Activated naive CD4-positive, alpha-beta T cell (primary cell): ENCODE measurements at places on chromosomes 12 and 14.

- DNase-seq, result no peak
Observed at GRCh38 chr12:4289231-4289878, 15.8 kb downstream of the CCND2 start.

DNA sequence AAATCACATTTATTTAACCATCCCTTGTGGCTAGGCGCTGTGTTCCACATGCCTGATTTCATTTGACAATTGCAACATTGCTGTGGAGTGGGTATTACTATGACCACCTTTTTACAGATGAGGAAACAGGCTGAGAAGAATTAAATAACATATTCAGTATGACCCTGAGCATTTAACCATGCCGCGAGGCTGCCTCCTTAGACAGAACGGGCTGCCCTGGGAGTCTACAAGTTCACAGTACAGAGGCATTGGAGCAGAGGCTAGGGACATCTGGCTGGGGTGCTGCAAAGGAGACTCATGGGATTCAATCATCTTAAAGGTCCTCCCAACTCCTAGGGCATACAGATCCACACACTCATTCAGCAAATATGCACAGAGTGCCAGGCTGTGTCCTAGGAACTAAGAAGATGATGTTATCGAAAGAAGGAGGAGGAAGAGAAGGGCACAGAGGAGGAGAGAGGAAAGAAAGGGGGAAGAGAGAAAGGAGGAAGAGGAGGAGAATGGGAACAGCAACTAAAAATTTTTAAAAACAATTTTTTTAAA is 164.7 kb upstream of the CCND2 start:
- no peak for DNase-seq

- DNase-seq, result no peak
Observed at GRCh38 chr12:92860521-92860920, 68.6 kb downstream of the EEA1 start.

DNA sequence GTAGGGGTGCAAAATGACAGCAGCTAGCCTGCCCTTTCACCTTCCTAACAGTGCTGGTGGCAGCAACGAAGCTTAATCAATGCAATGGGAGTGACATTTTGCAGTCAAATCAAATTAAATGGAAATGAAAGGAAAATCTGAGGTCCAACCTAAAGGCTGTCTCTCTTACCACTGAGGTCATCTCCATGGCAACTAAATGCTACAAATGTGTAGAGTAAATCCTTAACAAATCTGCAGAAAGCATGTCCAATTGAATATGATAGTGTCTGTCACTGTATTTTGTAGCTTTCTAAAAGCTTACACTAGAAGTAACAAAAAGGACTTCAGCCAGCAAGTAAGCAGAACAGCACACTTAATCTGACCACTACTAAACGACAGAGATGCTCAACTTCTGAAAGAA is 488.8 kb downstream of the BCAT1 start:
- DNase-seq, result no peak

GRCh38 chr12:26631846-26632245 is 201.1 kb downstream of the ITPR2 start:
- DNase-seq, result no peak

DNA sequence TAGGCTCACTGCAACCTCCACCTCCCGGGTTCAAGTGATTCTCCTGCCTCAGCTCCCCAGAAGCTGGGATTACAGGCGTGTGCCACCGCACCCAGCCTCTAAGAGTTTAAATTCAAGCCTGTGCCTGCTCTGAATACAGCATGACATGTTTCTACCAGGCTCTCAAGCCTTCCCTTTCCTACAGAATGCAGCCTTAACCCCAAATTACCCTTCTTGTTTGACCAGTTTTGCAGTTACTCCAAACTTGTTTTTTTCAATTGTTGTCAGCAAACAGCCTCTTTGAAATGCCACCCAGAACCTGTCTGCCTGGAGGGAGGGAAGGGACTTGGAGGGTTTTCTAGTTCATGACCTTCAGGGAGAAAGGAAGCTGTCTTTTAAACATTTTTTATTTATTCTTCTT is 15.4 kb downstream of the GLTP start:
- no peak for DNase-seq

DNA sequence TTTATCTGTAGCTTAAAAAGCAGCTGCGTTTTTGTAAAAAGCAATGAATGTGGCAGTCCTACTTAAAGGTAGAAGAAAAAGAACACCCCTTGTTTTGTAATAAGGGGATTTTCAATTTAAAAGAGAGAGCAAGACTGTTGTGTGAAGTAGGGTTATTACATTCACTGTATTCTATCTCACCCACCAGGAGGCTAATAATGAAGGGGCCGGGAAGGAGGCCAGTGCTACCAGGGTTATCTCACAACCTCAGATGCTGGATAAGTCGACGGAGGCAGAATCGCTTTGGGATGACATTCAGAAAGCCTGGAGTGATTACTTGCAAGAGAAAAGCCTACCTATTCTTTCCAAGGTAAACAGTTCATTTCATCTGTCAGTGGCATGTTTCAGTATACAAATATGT is 97.7 kb downstream of the RMST start:
- DNase-seq, result no peak

GRCh38 chr14:59500732-59501131 is 16.4 kb downstream of the JKAMP start:
- DNase-seq, result no peak

GRCh38 chr12:2016862-2017545 is 12.7 kb upstream of the DCP1B start:
- no peak for DNase-seq

DNA sequence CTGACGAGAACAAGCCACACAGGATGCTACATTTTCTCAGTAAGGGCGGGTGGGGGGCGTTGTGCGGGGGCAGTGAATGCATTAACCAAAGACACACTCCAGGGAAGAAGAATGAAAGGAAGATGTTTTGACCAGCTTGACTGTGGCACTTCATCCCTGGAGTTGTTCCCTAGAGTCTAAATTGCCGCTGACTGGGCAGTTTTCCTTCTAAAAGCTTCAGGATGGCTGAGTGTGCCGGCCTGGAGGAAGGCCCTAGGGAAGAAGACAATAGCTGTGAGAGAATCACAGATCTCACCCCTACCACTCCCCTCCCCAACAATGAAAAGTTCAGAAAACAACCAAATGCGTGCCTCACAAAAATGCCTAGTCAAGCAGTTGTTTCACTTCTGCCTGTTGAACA is 67.2 kb downstream of the NKX2-1 start:
- DNase-seq, result no peak

GRCh38 chr14:77217551-77217950 is 36.0 kb downstream of the TMEM63C start:
- no peak for DNase-seq

DNA sequence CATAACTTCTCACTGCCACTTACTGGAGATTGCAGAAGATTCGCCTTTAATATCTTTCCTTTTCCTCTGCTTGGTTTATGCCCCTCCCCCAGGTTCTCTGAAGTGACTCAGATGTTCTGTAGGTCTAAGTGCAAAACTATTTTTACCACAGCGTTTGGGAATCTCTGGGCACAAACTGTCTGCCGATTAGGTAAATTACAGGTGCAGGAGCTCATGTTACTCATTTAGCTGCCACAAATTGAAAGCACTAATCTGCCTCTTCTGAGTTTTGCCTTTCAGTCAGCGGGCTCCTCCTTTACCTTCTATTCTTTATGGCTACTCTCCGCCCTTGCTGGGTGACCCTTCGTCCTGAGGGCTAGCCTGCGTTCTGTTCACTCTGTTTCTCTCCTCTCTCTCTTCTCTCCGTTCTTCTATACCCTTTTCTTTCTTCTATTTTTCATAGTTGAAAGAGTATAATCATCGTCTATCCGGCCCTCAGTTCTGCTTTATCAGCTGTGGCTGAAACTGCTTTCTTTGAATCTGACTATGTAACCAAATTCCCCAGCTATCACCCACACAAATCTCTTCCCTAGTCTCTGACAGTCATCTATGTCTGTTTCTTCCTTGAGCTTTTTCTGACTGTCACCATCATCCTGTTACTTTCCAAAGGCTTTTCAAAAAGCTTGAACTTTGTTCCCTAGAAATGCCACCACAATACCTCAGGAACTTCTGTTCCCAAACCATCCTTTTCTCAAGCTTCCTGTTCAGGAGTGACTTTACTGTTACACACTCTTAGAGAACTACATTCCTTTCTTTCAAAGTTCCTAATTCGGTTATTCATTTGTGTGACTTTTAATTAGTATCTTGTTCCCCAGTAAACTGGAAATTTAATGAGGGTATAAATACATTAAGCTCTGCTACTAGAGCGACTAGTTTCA is 4.3 kb upstream of the MYF6 start:
- no peak for DNase-seq

DNA sequence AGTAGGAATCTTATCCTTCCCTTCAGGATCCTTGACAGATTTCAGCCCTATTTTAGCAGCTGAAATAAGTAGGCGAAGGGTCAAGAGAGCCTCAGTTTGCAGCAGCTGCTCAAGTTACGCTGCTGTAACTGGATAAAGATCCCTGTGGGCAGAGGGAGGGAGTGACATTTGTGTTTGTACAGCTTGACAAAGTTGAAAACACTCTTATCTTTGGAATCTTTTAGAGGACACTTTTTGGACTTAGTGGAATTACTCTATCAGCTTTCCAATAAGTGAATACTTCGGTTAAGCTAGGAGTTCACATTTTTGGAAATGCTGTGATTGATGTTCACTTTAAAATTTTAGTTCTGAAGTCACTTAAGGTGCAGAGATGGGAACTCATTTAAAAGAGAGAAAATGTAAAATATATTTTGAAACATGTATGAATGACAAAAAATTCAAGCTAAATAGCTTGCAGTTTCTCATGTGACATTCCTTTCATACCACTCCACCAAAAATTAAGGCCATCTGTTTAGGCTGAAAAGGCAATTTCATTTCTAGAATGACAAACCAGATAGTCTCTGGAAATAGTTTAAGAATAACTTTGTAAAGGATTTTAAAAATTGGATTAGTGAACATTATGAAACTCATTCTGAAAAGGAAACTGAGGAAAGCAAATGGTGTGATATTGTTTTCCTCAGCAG is 55.2 kb downstream of the SLC38A4 start:
- no peak for DNase-seq

DNA sequence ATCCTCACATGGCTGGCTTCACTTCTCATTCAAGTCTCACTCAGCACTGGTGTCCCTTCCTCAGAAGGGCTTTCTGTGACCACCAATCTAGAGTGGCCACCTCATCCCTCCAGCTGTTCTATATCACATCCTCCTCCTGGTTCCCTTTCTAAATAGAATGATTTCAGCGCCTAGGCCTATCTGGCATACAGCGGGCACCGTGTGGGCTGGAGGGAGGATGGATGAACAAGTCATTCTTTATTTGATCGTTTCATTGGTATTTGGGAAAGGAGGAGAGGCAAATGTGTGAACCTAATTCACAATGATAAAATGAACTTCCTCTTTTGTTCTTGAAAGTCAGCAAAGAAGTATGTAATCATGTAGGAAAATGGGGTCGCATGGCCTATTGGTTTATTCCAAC is 394.2 kb downstream of the DPF3 start:
- DNase-seq, result no peak
